Activated CD8-positive, alpha-beta memory T cell treated with anti-CD3 and anti-CD28 coated beads, Interleukin-2, amount 10 ng/mL, durations not matched to agents 7 days and 5 days (primary cell): ENCODE measurements at places on chromosomes 5 and 9. TPM values are rescaled to one million over a fixed set of nuclear protein-coding genes. Genes with fewer than 3 reads are reported as not detected.
A peak's percentile ranks its signal among the peaks of the same experiment; 100 is the strongest.

NNT gene
- 103 TPM for total RNA-seq

TBC1D2 gene
- 2.7 TPM for total RNA-seq

ENHO gene
- not detected for total RNA-seq

SLC34A3 gene
- not detected for total RNA-seq

GPR150 gene
- total RNA-seq, result 0.28 TPM

C9orf50 gene
- not detected for total RNA-seq

IFNA21 gene
- not detected for total RNA-seq

PAEP gene
- total RNA-seq, result not detected

DNA sequence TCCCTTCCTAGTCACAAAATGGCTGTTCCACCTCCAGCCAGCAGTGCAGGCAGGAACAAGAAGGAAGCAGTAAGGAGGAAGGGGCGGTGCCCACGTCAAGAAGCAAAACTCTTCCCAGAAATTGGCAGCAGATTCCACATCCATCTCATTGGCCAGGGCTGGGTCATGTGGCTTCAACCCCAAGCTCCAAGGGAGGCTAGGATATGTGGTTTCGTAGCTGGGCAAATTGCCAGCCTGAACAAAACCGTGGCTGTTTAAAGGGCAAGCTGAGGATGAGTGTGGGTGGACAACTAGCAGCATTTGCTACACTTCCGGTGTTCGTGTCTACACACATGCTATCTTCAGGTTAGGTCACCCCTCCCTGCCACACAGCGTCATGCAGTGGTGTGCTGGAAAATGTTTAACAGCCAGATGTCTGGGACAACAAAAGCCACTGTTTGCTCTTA is 92.1 kb upstream of the MAP1B start:
- no peaks in the 10 kb centered on the region for H3K36me3 ChIP-seq
- no peak overlapping the region for H3K27ac ChIP-seq

- DNase-seq, result no peak
- no peak overlapping the region for H3K4me3 ChIP-seq
- no peaks in the 10 kb centered on the region for H3K4me1 ChIP-seq
- H3K27me3 ChIP-seq, result no peaks in the 10 kb centered on the region
Observed at GRCh38 chr9:134925011-134925511, 7.3 kb upstream of the FCN1 start.

DNA sequence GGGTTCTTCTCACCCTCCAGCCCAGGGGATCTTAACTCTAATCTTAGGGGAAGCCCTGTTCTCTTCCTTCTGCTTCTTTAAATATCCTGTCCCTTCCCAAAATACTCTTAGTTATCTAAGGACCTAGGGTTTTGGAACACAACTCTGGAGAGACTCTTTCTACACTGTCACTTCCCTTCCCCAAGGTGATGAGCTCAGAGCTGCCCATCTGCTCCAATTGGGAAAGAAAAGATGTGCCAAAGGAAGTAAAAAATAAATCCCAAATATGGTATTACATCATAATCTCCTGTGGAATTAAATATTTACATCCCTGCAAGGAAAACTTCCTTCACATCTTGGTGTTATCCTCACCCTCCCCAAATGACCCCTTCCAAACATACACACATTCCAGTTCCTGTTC is 291.2 kb downstream of the EPB41L4A start:
- DNase-seq, result no peak
- peaks cover 3% of the 10 kb centered on the region for H3K27me3 ChIP-seq
- H3K36me3 ChIP-seq, result no peaks in the 10 kb centered on the region
- no peak overlapping the region for H3K4me3 ChIP-seq

GRCh38 chr5:75663579-75664284 is 52.5 kb downstream of the ANKDD1B start:
- H3K4me1 ChIP-seq, result peaks cover 14% of the 10 kb centered on the region
- H3K4me3 ChIP-seq, result no peak overlapping the region
- no peaks in the 10 kb centered on the region for H3K27me3 ChIP-seq
- no peak for DNase-seq
- no peak overlapping the region for H3K27ac ChIP-seq

DNA sequence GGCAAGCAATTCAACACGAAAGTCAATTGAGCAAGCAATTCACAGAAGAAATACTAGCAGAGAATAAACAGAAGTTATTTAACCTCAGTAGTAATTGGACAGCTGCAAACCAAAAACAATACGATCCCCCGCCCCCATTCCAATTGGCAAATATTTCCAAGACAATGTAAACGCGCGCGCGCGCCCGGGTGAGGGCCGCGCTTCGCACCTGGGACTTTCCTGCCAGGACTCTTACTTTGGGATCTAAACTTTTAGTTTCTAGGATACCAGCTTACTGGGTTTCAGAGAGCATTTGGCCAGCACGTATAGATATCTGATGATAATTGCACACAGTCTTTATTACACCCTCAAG is 8.6 kb downstream of the RUFY1 start:
- no peaks in the 10 kb centered on the region for H3K27me3 ChIP-seq
- H3K4me3 ChIP-seq, result peak overlapping the region; percentile 77
- H3K27ac ChIP-seq, result peak overlapping the region; percentile 81
- H3K4me1 ChIP-seq, result peaks cover 13% of the 10 kb centered on the region

DNA sequence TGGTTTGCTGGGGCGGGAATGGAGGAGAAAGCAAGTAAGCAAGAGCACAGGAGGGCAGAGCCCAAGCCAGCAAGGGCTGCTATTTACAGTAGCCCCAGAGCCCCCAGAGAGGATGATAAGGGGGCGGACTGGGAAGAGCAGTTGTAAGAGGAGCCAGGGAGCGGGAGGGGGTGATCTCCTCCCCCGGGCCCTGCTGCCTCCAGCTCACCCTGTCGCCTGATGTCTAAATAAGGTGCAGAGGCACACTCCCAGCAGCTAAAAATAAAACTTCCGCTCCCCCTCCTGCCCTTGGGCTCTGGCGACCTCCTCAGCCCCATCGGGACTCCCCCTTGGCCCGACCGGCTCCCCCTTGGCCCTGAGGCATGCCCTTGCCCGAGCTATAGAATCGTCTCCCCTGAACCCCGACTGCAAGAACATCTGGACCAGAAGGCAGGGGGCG is 14.4 kb upstream of the CCDC69 start:
- H3K27ac ChIP-seq, result peak overlapping the region; percentile 73
- peak overlapping the region; percentile 63 for H3K4me3 ChIP-seq
- no peaks in the 10 kb centered on the region for H3K36me3 ChIP-seq
- H3K27me3 ChIP-seq, result no peaks in the 10 kb centered on the region
- peaks cover 49% of the 10 kb centered on the region for H3K4me1 ChIP-seq
- no peak for DNase-seq

DNA sequence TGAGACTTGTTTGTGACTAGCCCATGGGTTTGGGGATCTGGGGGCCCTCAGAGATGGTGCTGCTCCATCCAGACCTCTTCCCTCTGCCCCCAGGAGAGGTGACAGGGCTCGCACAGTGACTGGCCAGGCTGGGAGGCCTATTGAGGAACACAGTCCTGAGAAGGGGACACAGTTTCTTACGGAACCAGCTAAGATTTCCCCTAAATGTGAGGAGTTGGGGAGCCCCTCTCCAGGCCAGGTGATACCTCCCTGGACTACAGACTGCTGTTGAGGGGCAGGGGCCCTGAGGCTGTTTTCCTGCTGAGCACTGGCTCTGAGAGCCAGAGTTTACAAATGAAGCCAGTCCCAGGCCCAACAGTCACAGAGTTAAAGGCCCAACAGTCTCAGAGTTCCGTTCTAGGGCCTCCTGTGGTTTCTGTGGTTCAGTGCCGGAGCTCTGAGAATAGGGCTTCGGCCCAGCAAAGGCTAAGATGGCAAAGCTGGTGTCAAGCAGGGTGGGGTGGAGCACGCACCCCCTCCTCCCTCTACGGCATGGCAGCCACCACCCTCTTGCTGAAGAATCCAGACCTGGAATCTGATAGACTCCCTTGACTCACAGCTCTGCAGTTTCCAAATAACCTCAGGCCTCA is 1.1 kb upstream of the SEMA4D start:
- no peaks in the 10 kb centered on the region for H3K27me3 ChIP-seq
- H3K4me3 ChIP-seq, result peak overlapping the region; percentile 69
- H3K36me3 ChIP-seq, result peaks cover 28% of the 10 kb centered on the region
- peak overlapping the region; percentile 93 for H3K27ac ChIP-seq
- H3K4me1 ChIP-seq, result peaks cover 80% of the 10 kb centered on the region
- DNase-seq, result peak; percentile 87

- H3K36me3 ChIP-seq, result peaks cover 82% of the 10 kb centered on the region
- peak overlapping the region; percentile 66 for H3K27ac ChIP-seq
- no peaks in the 10 kb centered on the region for H3K27me3 ChIP-seq
- H3K4me3 ChIP-seq, result no peak overlapping the region
- DNase-seq, result no peak
Observed at GRCh38 chr9:120911295-120911837, 15.2 kb downstream of the TRAF1 start.

DNA sequence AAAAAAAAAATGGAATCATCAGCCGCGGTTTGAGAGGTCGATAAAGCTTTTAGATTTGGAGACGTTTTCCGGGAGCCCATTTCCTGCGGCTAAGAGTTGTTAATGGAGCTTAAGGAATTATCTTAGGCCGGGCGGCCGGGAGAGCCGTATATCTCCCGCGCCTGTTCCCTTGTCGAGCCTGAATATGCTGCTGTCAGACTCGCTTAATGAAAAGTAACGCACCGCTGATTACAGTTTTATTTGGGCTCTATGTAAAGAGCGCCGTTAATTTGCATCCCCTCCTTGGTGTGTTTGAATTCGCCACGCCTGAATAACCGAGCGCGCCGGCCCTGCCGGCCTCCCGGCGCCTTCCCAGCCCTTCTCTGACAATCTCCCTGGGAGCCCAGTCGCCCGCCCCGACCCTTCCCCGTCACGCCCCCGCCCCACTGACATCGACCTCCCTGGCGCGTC is 7.9 kb downstream of the IRX4 start:
- no peak for DNase-seq
- peaks cover 56% of the 10 kb centered on the region for H3K27me3 ChIP-seq

DNA sequence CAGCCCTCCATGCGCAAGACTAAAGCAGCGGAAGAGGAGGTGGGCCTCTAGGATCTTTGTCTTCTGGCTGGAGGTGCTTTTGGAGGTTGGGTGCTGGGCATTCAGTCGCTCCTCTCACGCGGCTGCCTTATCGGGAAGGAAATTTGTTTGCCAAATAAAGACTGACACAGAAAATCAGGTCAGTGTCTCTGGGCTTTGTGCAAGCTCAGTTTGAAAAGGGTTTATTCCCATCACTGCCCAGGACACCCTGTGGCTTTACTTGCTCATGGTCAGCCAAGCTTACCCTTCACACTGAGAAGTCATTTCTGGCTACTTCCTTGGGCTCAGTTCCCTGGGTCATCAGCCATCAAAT is 10.5 kb downstream of the SLC2A8 start:
- DNase-seq, result no peak
- H3K4me3 ChIP-seq, result no peak overlapping the region
- peaks cover 3% of the 10 kb centered on the region for H3K4me1 ChIP-seq

DNA sequence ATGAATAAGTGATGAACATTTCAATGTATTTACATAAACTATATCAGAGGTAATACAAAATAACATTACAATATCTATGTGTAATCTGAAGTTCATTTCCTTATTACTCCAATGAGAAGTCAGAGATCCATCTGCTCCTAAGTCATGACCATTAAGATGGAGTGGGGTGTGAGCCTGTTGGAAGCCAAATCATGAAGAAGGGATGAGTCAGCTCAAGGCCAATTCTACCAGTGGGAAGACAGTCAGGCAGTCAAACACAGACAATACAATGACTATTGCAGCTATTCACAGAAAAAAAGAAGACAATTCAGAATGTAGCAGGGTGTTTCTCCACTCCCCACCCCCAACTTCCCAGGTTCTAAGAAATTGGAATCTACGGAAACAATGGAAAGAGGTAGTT is 155.0 kb downstream of the NFIB start:
- no peaks in the 10 kb centered on the region for H3K27me3 ChIP-seq
- no peak for DNase-seq
- H3K4me3 ChIP-seq, result no peak overlapping the region
- no peaks in the 10 kb centered on the region for H3K36me3 ChIP-seq
- H3K27ac ChIP-seq, result no peak overlapping the region

DNA sequence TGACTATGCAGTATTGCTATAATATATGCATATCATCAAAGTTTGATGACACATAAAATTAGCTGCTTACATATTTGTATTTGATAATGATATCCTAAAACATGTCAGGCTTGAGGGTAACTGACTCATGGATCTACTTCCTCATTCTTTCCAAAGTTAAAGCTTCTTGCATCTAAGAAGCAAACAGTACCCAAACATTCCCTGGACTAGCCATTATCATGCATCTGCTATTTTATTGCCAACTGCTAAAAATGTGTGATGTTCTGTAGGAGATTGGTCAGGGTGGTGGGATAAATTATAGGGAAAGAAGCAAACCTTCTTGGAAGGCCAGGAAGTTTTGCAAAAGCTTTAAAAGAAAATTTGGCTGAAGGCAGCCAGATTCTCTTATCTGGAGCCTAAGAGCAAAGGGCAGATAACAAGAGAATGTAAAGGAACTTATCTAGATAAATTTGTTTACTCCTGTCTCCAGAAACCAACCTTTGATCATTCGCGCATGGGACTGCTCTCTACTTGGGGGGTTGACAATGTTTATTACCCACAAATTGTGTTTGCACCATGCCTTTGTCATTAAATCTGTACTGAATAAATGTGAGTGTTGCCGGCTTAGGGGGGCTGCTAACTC is 604.1 kb upstream of the TLE4 start:
- H3K4me1 ChIP-seq, result no peaks in the 10 kb centered on the region
- H3K36me3 ChIP-seq, result no peaks in the 10 kb centered on the region
- no peak for DNase-seq
- no peak overlapping the region for H3K27ac ChIP-seq
- H3K27me3 ChIP-seq, result no peaks in the 10 kb centered on the region
- H3K4me3 ChIP-seq, result no peak overlapping the region

- no peaks in the 10 kb centered on the region for H3K27me3 ChIP-seq
- no peaks in the 10 kb centered on the region for H3K36me3 ChIP-seq
- no peak overlapping the region for H3K4me3 ChIP-seq
- H3K27ac ChIP-seq, result no peak overlapping the region
Observed at GRCh38 chr5:142888469-142889085, 118.4 kb downstream of the ARHGAP26 start.

DNA sequence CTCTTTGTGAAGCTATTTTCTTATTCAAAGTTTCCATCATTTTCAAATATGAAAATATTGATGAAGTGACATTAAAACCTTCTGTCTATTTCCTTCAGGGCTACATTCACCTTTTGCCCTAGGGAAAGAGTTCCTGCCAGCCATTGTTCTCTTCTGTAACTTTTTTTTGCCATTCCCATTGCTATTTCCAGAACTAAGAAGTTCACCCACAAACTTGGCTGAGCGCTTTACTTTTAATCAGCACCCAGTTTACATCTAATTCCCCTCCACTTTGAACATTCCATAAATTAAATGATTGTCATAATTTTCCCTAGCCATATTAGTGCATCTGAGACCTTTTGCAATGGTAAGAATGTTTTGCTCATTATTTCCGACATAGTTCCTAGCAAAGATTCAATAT is 4.4 kb downstream of the IL33 start:
- H3K27me3 ChIP-seq, result peaks cover 42% of the 10 kb centered on the region
- no peak for DNase-seq
- H3K36me3 ChIP-seq, result no peaks in the 10 kb centered on the region
- no peak overlapping the region for H3K4me3 ChIP-seq

DNA sequence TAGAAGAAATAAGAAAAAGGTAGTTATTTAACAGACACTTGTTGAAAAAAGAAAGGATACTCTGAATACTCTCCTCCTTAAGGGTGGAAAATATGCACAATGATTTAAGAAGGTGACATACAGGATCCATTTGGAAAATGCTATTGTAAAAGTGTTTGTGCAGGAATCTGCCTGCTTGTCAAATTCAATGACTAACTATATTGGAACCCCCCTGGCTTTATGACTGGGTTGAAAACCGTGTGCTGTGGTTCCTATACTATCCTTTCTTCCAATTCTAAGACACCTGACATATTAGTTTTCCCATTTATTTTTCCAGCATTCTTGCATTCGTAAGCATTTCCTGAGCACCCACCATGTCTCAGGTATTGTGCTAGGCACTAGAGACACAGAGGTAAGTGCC is 220.0 kb downstream of the GLIS3 start:
- H3K4me3 ChIP-seq, result no peak overlapping the region
- no peaks in the 10 kb centered on the region for H3K4me1 ChIP-seq
- H3K27ac ChIP-seq, result no peak overlapping the region
